ENCODE measurements at places on chromosomes 7 and 10.
A peak's percentile ranks its signal among the peaks of the same experiment; 100 is the strongest.

- DNase-seq, result no peak
These were observed 198.7 kb downstream of the CXCL12 start for GRCh38 chr10:44186150-44186549.

DNA sequence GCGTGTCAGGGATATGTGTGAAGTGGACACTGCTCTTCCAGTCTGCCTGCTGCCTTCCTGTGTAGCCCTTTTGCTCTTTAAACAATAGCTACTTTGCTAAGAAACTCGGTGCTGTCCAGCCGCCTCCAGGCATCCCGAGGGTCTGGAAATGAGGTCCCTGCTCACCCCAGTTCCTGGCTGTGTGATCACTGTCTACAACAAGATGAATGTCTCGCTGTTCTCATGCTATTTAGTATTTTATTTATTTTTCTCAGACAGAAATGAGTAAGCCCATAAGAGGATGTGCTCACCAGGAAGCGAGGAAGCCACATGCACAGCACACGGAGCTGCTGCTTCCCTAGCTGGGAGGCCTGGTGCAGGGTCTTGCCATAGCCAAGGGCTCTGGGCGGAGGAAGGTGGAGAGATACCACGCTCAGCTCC lies 167.0 kb upstream of the PITRM1 start:
- no peak for DNase-seq

- DNase-seq, result no peak
These were observed 174.8 kb upstream of the PRPS1L1 start for GRCh38 chr7:18202315-18203045.

DNA sequence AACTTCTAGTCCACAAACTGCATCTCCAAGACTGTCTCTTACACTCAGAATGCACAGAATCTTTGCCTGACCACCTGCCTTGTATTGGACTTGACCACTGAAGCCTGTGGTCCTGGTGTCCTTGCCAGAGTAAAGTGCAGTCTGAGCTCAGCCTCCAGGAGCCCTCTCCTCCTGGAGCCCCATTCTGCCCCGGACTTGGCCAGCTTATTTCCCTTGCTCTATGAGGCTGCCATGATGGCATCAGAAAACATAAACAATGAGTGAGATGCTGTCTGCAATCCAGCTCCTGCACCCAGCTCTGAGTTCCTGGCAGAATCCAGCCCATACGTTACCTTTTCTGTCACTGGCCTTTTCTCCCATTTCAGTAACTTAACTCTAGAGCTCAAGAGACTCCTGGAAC lies 494.6 kb downstream of the PLXNA4 start:
- no peak for DNase-seq

DNA sequence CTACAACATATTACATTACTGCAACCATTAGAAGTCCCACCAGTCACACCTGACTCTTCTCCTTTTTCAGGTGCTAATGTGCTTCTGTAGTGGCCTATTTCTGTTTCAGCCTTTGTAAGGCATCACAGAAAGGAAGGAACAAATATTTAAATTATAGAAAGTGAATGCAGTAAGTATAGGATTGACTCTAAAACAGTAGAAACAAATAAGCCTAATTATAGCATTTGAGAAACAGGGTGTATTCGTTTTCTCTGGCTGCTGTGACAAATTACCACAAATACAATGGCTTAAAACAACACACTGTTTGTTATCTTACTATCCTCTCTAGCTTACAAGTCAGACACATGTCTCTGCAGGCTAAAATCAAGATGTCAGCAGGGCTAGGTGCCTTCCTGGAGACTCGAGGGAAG lies 69.4 kb downstream of the CCSER2 start:
- no peak for DNase-seq

DNA sequence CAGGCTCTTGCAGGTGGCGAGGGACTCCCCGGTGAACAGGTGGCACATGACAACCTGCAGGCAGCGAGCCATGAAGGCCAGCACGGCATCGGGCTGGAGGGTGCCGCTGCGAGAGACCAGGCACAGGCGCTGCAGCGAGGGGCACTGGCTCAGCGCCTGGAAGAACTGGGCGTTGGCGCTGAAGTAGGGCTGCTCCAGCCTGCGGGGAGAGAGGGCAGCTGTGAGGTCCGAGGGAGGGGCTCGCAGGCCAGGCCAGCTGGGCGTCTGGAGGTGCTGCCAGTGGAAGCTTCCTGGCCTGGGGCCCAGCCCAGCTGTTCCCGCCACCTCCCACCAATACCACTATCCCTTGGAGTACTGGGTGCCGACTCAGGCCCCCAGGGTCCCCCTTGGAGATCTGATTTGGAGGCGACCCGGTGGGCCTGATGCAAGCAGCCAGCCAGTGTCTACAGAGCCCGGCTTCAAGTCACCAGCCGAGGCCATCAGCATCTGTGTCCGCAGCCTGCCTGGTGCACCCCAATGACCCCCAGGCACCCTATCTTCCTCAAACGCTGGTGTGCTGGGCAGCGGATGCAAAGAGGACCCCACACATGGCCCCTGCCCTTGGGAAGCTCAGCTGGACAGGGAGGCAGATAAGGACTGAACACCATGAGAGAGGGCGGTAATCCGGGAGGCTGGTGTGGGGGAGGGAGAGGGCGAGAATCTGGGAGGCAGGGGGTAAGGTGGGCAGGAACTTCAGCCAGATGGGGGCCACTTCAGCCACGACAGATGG lies 67.8 kb upstream of the TNRC18 start:
- DNase-seq, result no peak

- DNase-seq, result no peak
These were observed at the start of gene CUX1 for GRCh38 chr7:101817471-101818286. Gene CUX1, plus strand, starts transcription at chr7:101817626. Its CDS starts 14 bp downstream, at chr7:101817640.

DNA sequence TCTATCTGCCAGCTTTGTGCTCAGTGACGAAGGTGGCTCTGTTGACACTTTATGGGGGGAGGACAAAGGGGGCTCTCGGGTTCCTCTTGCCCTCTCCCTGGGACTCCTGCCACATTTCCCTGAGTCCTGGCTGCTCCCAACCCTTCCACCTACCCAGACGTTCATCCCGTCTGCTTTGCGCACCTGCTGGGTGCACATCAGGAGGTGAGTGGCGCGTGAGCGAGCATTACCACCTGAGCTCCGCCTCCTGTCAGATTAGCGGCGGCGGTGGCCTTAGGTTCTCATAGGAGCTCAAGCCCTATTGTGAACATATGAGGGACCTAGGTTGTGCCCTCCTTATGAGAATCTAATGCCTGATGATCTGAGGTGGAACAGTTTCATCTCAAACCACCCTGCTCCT lies 137.2 kb downstream of the DYNC2I1 start:
- no peak for DNase-seq

DNA sequence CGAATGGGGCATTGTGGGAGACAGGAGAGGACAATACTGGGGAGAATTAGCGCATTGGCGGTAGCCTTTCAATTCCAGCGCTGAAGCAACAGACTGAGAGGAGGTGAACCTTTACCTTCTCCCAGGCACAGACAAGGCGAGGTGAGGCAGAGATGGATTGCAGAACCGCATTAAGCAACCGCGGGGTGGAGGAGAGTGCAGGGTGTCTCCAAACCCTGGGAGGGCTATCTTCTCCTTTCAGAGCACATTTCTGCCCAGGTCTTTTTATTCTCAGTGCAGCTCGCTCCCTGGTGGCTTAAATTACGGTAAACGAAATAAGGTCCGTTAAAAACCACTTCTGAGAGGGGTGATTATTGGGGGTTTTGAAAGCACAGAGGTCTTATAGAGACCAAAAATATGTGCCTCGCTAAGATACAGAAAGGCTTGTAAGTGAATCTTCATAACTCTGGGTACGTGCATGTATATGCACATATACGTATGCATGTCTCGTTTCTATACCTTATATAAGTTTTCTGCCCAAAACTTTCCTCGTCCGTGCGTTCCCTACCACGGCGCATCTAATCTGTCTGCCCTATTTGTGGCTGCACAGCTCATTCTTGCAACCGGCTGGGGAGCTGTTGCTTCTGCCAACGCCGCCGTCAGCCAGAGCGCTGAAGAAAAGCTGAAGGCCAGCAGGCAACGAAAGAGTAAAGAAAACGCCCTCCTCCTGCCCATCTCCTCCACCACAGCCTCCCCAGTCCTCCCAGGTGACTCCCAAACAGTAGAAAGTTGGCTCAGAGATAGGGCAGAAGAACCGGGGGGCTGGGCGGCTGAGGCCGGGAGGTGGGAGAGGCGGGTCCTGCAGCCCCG lies 895 bp upstream of the ZNF804B start:
- peak; percentile 11 for DNase-seq

GRCh38 chr7:34837801-34838201 lies 179.8 kb downstream of the NPSR1 start:
- peak; percentile 40 for DNase-seq

DNA sequence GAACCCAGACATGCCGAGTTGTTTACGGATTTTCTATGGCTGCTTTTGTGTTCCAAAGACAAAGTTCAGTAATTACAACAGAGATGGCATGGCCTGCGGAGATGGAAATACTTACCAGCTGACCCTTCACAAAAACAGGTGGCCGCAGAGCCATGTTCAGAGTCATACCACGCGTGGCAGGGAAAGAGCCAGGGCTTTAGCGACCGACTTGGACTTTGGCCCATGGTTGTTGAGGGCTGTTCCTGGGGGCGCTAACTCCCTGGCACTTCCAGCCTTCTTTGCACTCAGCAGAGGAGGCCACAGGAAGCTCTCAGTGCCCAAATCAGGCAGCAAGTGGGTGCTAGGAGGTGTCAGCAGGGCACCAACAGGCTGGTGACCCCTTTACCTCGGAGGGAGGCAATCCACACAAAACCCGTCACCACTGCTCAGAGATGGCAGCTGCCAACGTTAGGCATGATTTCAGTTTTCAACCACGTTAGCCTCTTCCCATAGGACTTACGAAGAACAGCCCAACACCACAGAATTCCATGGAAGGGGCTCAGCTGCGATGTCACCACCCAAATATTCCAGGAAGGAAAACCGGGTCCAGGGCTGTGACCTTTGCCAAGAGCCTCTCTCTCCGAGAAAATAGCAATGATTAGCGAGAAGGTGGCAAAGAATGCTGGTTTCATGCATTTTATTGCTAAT lies 21.4 kb upstream of the CNPY1 start:
- no peak for DNase-seq

DNA sequence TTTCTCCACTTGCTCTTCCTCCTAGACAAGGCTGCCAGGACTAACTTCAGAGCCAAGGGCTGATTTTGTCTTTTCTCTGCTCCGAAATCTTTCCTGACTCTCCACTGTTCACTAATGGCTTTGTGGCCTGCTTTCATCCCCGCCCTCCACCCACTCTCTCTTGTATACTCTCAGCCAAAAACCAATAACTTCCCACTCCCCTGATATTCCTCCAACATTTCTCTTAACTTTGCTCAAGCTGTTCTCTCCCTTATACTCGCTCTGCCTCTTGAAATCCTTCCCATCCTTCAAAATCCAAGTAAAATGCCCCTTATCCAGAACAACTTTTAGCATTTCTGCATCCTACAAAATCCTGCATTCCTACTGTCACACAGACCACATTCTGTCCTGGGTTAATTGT lies 214.8 kb downstream of the PHTF2 start:
- DNase-seq, result no peak

DNA sequence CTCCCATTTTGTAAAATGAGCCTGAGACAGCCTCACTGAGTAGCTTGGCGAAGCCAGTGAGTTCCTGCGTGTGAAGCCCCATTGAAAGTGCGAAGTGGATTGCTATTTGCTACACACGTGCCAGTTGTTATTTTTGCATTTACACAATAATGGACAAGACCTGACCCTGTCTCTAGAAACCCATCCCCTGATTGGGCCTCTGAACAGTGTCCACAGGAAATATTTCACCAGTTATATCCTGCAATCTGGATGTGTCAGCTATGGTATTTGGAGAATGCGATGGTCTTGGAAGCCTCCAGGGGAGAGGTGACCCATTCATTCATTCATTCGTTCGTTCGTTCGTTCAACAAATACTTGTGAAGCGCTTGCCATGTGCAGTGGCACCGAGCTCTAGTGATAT lies 37.1 kb downstream of the COL13A1 start:
- DNase-seq, result peak; percentile 70

DNA sequence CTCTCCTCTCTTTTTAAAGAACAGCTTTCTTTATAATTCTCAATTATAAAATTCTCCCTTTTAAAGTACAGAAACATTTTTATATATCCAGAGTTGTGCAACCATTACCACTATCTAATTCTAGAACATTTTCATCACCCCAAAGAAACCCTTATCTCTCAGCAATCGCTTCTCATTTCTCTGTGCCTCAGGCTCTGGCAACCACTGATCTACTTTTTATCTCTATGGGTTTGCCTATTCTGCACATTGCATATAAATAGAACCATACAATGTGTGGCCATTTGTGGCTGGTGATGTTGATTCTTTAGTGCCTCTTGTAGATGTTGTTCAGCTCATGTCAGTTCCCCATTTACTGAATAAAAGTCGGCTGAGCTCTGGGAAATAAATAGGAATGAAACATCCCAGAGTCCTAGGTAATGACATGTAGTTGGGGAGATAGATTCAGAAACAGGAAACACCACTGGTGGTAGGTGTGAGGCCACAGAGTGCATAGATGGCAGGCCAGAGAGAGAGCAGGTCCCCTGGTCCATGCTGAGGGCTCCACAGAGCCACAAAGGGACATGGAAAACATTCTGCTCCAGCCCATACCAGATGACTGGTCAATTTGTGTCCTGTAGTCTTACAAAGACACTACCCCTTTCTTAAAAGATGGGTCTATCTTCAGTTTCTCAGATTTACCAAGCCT lies 126.5 kb downstream of the PLPP4 start:
- DNase-seq, result no peak

DNA sequence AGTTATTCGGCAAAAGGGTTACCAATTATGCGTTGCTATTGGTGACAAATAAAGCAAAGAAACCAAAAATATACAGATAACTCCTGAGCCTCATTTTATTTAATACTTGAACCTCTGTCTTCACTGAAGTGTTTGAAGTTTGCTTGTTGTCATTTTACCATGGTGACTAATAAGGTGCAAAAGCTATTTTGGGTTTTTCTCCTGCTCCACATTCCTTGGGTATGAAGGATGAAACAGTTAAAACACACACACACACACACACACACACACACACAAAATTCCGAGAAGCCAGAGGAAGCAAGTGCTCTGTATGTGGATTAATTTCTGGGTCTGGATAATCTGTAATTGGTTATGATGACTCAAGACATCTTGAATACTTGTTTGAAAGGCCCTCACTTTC lies 246.5 kb downstream of the COBL start:
- DNase-seq, result peak; percentile 36

GRCh38 chr7:47905076-47905920 lies 43.0 kb downstream of the PKD1L1 start:
- no peak for DNase-seq

DNA sequence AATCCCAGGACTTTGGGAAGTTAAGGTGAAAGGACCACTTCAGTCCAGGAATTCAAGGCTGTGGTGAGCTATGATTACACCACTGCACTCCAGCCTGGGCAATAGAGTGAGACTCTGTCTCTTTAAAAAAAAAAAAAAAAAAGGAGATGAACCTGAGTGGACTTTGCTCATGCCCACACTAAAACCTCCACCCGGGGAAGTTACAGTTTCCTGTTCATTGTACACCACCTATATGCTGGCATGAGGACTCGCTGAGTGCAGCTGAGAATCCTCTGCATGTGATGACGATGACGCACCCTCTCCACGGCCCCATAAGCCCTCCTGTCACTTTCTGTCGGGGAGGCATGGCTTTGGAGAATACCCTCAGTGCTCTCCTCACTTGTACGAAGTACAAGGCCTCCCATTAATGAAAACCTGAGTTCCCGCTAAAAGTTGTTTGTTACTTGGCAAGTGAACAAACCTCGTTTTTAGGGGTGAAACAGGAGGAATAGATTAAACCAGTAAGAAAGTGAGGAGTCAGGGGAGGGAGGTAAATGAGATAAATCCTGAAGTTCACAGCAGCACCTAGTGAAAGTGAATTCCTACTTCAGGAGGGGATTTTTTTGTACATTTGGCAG lies 15.9 kb downstream of the TMEM176B start:
- DNase-seq, result peak; percentile 57
